ENCODE measurements at places on chromosomes 6 and 20.

DNA sequence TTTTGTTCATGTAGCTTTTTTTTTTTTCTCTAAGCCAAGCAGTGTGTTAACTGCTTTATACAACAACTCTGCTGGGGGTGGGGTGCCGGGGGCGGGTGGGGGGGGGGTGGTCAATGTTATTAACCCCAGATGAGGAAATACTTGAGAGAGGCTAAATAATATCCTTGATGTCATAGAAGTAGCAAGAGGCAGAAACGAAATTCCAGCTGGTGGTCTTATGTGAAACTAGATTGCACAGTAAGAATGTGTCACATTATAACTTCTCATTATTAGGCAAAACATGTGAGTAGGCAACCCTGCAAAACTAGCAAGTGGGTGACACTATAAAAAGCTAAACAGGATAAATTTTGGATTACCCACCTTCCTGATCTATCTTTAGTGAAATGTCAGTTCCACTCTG is 12.8 kb downstream of the MYLK4 start:
- DNase-seq: no peak

DNA sequence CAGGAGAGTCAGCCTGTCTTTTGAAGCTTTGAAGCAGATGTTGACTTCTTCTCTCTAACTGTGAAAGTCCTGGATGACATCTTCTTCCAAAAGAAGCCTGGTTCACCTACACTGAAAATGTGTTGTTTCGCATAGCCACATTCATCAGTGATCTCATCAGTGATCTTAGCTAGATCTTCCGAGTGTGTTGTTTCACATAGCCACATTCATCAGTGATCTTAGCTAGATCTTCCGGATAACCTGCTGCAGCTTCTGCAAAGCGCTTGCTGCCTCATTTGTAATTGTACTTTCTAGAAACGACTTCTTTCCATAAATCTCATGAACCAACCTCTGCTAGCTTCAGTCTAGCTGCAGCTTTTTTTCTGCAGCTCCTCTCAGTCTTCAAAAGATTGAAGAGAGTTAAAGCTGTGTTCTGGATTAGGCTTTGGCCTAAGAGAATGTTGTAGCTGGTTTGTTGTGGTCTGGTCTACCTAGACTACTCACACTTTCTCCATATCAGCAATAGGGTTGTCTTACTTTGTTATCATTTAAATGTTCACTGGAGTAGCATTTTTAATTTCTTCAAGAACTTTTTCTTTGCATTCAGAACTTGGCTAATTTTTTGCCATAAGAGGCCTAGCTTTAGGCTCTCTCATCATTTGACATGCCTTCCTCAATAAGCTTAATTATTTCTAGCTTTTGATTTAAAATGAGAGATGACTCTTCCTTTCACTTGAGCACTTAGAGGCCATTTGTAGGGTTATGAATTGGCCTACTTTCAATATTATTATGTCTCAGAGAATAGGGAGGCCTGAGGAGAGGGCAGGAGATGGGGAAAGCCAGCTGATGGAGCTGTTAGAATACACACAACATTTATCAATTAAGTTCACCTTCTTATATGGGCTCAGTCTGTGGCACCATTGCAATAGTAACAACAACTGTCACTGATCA is 48.7 kb upstream of the EXOC2 start:
- no peak for DNase-seq

DNA sequence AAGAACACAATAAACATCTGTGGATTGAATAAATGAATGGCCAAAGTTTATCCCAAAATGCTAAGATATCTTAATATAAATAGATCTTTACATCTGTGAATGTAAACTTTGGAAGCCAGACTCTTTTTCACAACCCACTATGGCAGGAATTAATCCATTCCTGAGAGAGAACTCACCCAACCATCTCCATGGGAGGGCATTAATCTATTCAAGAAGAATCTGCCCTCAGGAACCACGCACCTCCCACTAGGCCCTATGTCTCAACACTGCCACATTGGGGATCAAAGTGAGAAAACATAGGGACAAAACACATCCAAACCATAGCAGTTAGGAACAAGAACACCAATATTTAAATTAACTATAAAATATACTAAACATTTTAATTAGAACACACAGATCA is 3.4 kb downstream of the UBE3D start:
- peak; percentile 71 for DNase-seq

GRCh38 chr6:90372885-90373284 is 76.2 kb upstream of the BACH2 start:
- DNase-seq: no peak

DNA sequence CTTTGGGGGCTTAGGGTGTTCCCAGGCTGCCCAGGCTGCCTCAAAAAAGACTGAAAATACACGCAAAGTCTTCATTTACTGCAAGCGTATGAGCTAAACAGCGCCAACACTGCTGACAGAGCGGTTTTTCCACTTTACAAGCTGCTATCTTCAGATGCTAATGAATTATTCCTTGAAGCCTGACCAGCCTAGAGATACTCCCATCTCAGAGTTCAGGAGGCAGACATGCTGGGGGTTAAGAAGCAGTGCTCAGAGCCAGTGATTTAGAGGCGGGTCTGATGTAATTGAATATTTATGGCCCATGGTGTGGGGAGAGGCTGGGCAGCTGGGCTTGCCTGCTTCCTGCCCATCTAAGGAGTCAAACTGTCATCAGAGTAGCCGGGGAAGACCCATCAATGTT is 241.4 kb downstream of the SLC24A3 start:
- no peak for DNase-seq

DNA sequence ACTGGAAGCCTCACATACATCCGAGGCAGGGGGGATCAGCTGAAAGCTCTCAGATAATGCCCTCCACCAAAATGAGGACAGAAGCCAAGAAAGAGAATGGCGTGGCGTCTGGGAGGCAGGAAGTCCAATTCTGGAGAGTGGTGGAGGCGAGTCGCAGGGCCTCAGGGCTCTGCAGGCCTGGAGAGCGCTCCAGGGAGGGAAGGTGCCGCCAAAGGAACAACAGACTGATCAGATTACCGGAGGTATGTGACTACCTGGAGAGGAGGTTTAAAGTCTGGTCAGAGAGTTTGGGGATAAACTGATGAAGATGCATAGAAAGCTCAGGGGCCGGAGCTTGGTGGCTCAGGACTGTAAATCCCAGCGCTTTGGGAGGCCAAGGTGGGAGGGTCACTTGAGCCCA is 11.2 kb upstream of the IP6K3 start:
- no peak for DNase-seq

DNA sequence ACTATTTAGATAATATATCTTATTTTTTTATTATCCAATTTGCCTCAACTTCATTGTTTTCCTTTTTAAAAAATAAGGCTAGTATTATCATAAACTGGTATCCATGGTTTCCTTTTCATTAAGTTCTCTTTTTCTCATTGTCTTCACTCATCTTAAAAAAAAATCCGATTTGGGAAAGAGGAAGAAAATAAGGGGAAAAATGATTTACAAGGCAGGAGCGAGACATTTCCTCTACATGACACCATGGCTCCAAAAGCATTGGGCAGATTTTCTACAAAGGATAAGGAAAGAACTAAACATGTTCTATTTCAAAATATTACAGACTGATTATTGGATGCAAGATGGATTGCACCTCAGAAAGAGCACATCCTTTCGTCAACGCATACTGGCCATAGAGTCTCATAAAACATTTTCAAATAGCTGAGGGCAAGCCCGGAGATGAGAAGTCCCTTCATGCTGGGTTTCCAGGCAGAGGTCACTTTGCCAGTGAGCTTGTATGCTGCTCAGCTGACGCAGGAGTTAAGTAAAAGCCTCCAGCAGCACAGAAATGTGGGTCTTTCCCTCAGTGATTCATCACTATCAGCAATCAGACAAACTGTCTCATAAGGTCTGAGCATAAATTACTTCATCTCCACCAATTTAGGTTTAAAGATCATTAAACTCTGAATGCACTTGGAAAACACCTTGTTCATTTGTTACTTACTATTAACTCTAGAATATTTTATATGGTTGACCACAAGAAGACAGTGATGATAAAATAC is 129.0 kb upstream of the TNFAIP3 start:
- peak; percentile 92 for DNase-seq

- no peak for DNase-seq
These were observed 3.3 kb upstream of the SLC35B2 start for GRCh38 chr6:44260451-44261297.

DNA sequence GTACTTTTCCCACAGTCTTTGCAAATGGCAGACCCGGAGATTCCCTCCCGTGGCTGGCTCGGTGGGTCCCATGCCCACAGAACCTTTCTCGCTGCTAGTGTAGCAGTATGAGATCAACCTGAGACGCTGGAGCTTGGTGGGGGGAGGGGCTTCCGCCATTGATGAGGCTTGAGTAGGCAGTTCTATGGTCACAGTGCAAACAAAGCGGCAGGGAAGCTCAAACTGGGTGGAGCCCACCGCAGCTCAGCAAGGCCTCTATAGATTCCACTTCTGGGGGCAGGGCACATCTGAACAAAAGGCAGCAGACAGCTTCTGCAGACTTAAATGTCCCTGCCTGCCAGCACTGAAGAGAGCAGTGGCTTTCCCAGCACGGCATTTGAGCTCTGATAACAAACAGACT is 186.0 kb upstream of the KCNK16 start:
- DNase-seq: no peak

- peak; percentile 49 for DNase-seq
These were observed 54.4 kb downstream of the GOPC start for GRCh38 chr6:117547688-117548621.

GRCh38 chr6:111423055-111423633 is 59.9 kb downstream of the REV3L start:
- DNase-seq: peak; percentile 29

DNA sequence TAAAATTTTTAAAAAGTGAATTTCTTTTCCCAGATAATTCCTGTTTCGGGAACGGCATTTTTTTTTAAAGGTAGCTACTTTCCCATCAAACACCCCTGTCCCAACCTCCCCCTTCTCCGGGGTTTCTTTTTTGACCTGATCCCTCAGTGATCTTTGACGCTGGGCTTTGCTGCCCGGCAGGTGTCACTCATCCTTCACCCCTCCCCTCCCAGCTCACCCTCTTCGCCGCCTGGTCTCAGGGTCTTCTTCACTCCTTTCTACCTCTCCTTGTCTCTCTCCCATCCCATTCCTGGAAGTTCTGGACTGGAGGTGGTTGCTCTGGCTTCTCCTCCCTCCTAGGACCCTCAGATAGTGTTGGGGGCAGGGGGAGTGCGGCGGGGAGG is 329 bp upstream of the GPR6 start:
- no peak for DNase-seq

GRCh38 chr6:53593001-53593488 is 48.1 kb upstream of the GCLC start:
- peak; percentile 84 for DNase-seq

GRCh38 chr6:151675746-151676459 is 131.6 kb upstream of the ESR1 start:
- DNase-seq: peak; percentile 24

DNA sequence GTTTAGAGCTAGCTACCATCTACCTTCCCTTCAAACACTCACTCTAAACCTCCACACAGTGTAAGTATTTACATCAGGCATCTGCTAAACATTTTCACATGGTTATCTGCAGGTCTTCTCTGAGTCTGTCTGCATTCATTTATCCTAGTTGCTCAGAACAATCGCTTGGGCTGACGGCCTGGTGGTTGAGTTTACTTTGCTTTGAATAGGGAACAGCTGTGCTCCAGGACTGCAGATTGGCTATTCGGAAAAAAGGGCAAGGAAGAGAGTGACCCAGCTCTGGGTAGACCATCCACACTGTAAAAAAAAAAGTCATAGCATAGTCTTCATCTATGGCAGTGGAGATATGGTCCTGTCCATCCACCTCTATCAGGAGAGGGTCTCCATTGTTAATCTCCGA is 115.3 kb upstream of the ESR1 start:
- no peak for DNase-seq

DNA sequence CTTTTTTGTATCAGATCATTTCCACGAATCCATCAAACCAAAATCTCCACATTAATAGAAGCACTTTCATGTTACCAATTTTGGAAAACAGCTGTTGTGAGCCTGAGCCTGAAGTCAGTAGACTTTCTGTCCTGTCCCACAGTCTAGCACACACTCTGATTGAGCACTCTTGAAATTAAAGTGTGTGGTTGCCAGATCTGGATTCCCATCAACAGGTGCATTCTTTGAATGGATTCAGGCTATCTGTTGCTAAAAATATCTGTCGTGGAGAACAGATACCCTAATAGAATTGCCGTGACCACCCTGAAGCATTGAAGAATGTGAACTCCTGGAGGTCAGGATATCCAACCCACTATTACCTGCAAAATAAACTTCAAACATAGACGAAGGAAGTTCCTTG is 73.3 kb downstream of the TFAP2A start:
- no peak for DNase-seq

DNA sequence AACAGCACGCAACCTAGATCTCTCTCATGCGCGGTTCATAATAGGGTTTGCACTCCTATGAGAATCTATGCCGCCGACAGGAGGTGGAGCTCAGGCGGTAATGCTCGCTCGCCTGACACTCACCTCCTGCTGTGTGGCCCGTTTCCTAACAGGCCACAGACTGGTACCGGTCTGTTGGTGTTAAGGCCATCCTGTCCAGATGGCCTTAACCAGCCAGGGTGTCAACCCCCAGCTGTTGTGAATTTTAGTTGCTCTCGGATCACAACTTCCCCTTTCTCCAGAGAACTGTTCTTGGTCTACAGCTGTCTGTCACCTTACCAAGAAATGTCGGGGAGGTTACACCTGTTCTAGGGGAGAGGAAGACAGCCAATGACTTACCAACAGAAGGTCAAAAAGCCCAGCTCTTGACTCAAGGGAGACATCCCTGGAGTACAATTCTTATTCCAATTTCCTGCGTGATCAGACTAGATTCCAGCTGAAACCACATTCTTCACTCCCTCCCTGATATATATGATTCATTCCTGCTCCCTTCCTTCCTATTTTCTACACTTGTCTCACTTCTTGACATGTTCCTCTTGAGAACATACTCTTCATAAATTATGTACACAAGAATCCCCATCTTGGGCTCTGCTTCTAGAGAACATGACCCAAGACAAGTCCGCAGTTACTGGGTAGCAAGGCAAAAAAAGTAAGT is 23.1 kb upstream of the DNAAF9 start:
- no peak for DNase-seq

GRCh38 chr20:15674253-15675060 is 898.8 kb downstream of the KIF16B start:
- DNase-seq: no peak

GRCh38 chr6:153392156-153392555 is 261.1 kb upstream of the RGS17 start:
- peak; percentile 5 for DNase-seq

- DNase-seq: no peak
These were observed 231.3 kb downstream of the TFAP2C start for GRCh38 chr20:56860413-56860812.

- DNase-seq: peak; percentile 39
These were observed 397.1 kb upstream of the BTBD3 start for GRCh38 chr20:11520596-11520995.

DNA sequence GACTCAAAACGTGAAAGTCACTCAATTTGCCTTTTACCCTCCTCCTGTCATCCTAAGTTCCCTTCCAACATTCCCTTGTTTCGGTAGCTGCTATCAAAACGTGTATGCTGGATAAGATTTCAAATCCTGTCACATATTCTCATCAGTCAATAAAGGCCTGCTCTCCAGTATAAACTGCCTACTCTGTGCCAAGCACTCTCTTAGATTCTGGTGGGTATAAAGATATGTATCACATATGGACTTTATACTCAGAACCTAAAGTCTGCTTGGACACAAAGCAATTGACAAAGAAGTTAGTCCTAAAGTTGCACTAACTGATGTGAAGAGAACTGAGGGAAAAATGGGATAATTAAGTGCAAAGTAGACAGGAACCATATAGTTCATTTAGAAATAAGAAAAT is 476.6 kb upstream of the MARCKS start:
- DNase-seq: no peak

- no peak for DNase-seq
These were observed 519.1 kb upstream of the SOX4 start for GRCh38 chr6:21074484-21074883.

Data from astrocyte of the spinal cord (primary cell).